Cardiac muscle cell (in vitro differentiated cells and primary cell): ENCODE measurements at places on chromosomes 13 and 19.
A peak's percentile ranks its signal among the peaks of the same experiment; 100 is the strongest.

- no peak overlapping the region for H3K27ac ChIP-seq
- peaks cover 36% of the 10 kb centered on the region for H3K27me3 ChIP-seq
- no peaks in the 10 kb centered on the region for H3K4me1 ChIP-seq
Observed at GRCh38 chr19:57655443-57655842, 13.3 kb upstream of the ZSCAN4 start.

DNA sequence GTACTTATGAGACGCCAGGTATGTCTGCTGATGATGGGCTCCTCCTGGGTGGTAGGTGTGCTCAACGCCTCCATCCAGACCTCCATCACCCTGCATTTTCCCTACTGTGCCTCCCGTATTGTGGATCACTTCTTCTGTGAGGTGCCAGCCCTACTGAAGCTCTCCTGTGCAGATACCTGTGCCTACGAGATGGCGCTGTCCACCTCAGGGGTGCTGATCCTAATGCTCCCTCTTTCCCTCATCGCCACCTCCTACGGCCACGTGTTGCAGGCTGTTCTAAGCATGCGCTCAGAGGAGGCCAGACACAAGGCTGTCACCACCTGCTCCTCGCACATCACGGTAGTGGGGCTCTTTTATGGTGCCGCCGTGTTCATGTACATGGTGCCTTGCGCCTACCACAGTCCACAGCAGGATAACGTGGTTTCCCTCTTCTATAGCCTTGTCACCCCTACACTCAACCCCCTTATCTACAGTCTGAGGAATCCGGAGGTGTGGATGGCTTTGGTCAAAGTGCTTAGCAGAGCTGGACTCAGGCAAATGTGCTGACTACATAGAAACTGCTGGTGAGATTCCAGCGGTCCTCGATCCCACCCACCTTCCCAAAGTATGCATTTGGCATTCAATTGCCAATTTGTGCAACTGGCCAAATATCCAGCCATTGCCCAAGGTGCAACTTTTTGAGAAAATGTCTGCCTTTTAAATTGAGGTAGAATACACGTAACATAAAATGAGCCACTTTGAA lies 10.2 kb downstream of the OR2Z1 start:
- no peaks in the 10 kb centered on the region for H3K36me3 ChIP-seq
- DNase-seq = no peak
- no peaks in the 10 kb centered on the region for H3K4me1 ChIP-seq
- no peaks in the 10 kb centered on the region for H3K27me3 ChIP-seq
- H3K4me3 ChIP-seq = no peak overlapping the region

DNA sequence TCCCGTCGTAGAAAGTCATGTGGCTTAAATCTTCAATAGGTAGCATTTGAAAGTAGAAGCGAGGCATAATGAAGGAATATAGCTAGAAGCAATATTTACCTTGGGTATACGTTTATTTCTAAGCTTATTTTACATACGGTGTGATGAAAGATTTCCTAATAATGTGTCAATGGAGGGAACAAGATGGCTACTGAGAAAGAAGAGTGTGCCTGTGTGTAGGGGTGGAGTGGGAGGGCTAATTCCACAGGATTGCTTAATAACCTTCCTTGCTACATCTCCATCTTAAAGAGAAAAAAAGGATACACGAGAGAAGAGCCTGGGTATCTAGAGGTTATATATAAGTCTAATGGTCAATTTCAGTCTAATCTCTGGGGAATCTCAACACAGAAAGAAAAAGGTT lies 2.0 kb downstream of the SPART start:
- no peak overlapping the region for H3K4me3 ChIP-seq
- H3K36me3 ChIP-seq = no peaks in the 10 kb centered on the region
- no peaks in the 10 kb centered on the region for H3K4me1 ChIP-seq
- H3K27ac ChIP-seq = no peak overlapping the region

DNA sequence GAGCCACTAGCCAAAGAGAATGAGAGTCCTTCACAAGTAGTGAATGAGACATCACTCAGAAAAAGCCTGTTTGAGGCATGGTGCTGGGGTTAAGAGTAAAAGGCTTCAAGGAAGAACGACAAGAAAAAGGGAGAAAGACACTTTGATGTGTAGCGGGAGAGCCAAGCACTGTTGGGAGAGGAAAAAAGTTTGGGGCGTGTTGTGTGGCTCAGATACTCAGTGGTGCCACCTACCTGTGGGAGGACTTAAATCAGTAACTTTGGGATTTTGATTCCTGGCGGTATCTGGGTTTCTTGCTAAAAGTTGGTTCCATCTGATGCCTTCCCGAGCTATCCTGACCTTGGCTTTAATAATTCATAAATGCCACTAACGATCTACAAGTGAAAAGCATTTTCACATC lies 12.3 kb downstream of the ELSPBP1 start:
- H3K27ac ChIP-seq = no peak overlapping the region
- no peaks in the 10 kb centered on the region for H3K36me3 ChIP-seq

DNA sequence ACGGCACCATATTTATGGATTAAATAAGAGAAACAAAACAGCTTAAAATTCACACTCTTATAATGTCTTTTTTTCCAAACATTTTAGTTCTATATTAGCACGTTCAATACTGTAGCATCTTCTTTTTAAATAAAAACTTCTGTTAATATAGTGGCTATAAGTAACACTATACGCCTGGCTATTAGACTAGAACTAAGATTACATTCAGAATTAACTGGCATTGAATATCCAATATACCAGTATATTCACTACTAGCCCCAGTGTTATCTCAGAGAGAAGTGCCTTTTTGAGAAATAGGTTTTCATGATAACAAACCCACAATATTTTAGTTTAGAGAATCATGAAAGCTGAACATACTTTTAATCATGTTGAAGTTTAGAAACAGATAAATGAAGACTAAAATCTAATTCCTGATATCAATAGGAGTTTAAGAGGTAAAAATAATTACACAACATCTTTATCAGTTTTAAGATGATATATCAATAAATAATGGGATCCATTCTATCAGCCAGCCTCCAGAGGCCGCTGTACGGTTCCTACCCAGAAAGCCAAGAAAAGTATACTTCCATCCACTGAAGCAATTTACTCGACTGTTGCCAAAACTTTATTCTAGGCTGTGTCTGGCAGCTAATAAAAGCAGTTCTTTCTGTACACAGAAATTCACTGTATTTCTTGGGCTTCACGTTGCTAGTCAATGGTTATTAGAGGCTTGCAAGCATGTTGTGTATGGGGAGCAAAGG lies 1113.4 kb upstream of the MIR17HG start:
- DNase-seq = no peak
- no peaks in the 10 kb centered on the region for H3K27me3 ChIP-seq
- no peak overlapping the region for H3K4me3 ChIP-seq
- H3K27ac ChIP-seq = no peak overlapping the region
- H3K36me3 ChIP-seq = no peaks in the 10 kb centered on the region

GRCh38 chr13:112071723-112072533 lies 5.0 kb downstream of the SOX1 start:
- H3K27me3 ChIP-seq = peaks cover 100% of the 10 kb centered on the region
- H3K27ac ChIP-seq = no peak overlapping the region
- H3K4me3 ChIP-seq = no peak overlapping the region
- no peak for DNase-seq
- no peaks in the 10 kb centered on the region for H3K36me3 ChIP-seq

GRCh38 chr13:73972545-73972944 lies 161.7 kb downstream of the KLF12 start:
- H3K27ac ChIP-seq = no peak overlapping the region
- no peak for DNase-seq
- H3K27me3 ChIP-seq = no peaks in the 10 kb centered on the region
- no peak overlapping the region for H3K4me3 ChIP-seq
- H3K4me1 ChIP-seq = no peaks in the 10 kb centered on the region
- H3K36me3 ChIP-seq = no peaks in the 10 kb centered on the region

- no peaks in the 10 kb centered on the region for H3K36me3 ChIP-seq
- no peak overlapping the region for H3K27ac ChIP-seq
- no peak overlapping the region for H3K4me3 ChIP-seq
- peaks cover 13% of the 10 kb centered on the region for H3K4me1 ChIP-seq
Observed at GRCh38 chr13:44132710-44133109, 240.9 kb upstream of the SERP2 start.

DNA sequence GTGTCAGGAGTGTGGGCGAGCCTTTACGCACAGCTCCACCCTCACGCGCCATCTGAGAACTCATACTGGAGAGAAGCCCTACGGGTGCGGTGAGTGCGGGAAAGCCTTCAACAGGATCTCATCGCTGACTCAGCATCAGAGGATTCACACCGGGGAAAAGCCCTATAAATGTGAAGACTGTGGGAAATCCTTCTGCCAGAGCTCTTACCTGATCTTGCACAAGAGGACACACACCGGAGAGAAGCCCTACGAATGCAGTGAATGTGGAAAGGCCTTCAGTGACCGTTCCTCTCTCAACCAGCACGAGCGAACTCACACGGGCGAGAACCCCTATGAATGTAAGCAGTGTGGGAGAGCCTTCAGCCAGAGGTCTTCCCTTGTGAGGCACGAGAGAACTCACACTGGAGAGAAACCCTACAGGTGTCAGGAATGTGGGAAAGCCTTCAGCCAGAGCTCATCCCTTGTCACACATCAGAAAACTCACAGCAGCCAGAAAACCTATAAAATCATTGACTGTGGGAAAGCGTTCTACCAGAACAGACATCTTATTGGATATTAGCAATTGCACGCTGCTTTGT lies 6.9 kb upstream of the ZNF555 start:
- no peak overlapping the region for H3K27ac ChIP-seq
- H3K36me3 ChIP-seq = peaks cover 17% of the 10 kb centered on the region
- no peak overlapping the region for H3K4me3 ChIP-seq
- no peaks in the 10 kb centered on the region for H3K4me1 ChIP-seq
- no peaks in the 10 kb centered on the region for H3K27me3 ChIP-seq

GRCh38 chr19:19050104-19050503 lies 13.7 kb upstream of the SLC25A42 start:
- no peak for DNase-seq
- H3K27me3 ChIP-seq = no peaks in the 10 kb centered on the region
- H3K4me1 ChIP-seq = no peaks in the 10 kb centered on the region
- H3K36me3 ChIP-seq = peaks cover 10% of the 10 kb centered on the region
- H3K4me3 ChIP-seq = no peak overlapping the region

DNA sequence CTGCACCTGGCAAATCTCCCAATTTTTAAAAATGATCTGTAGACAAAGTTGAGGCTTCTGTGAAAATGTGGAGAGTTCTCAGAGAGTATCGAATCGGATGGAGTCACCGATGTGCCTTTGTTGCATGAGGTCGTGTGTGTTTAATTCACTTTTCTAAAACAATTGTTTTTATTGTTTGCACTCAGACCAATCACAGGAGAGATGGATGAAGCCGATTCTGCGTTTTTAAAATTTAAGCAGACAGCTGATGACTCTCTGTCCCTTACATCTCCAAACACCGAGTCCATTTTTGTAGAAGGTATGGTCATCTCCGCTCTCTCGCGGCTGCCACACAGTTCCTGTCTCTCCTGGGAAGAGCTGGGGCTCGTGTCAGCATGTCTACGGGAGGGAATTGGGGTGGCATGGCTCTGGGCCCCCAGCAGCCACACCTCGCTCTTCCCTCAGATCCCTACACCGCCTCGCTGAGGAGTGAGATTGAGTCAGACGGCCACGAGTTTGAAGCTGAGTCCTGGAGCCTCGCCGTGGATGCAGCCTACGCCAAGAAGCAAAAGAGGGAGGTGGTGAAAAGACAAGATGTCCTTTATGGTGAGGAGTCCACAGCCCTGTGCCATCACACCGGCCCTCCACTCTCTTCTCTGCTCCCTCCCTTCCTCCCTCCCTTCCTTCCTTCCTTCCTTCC lies 47.2 kb downstream of the PEX11G start:
- H3K4me1 ChIP-seq = no peaks in the 10 kb centered on the region
- H3K27me3 ChIP-seq = no peaks in the 10 kb centered on the region
- DNase-seq = no peak

DNA sequence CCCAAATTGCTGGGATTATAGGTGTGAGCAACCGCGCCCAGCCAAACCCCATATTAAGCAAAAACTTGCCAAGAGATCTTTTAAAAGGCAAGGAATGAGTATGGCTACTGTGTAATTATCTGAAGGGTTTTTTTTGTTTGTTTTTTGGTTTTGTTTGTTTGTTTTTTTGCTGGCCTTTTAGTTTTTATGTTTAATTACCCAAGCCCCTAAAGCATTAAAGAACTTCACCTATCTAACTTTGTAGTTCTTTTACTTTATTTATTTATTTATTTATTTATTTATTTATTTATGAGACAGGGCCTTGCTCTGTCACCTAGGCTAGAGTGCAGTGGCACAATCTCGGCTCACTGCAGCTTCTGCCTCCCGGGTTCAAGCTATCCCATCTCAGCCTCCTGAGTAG lies 40.3 kb upstream of the GARRE1 start:
- H3K27me3 ChIP-seq = no peaks in the 10 kb centered on the region
- H3K4me1 ChIP-seq = no peaks in the 10 kb centered on the region
- no peak for DNase-seq
- H3K27ac ChIP-seq = no peak overlapping the region

GRCh38 chr19:32404933-32405430 lies 588 bp upstream of the DPY19L3 start:
- peak; percentile 61 for DNase-seq
- H3K36me3 ChIP-seq = peaks cover under 1% of the 10 kb centered on the region
- peak overlapping the region; percentile 97 for H3K27ac ChIP-seq
- peak overlapping the region; percentile 62 for H3K4me3 ChIP-seq
- H3K27me3 ChIP-seq = no peaks in the 10 kb centered on the region

GRCh38 chr13:110245416-110245899 lies 61.5 kb downstream of the COL4A1 start:
- DNase-seq = peak; percentile 69
- H3K27ac ChIP-seq = peak overlapping the region; percentile 14
- no peaks in the 10 kb centered on the region for H3K36me3 ChIP-seq
- H3K27me3 ChIP-seq = no peaks in the 10 kb centered on the region
- H3K4me1 ChIP-seq = peaks cover 34% of the 10 kb centered on the region
- no peak overlapping the region for H3K4me3 ChIP-seq

- DNase-seq = no peak
- H3K27ac ChIP-seq = no peak overlapping the region
- no peaks in the 10 kb centered on the region for H3K36me3 ChIP-seq
- H3K27me3 ChIP-seq = no peaks in the 10 kb centered on the region
- no peak overlapping the region for H3K4me3 ChIP-seq
Observed at GRCh38 chr13:71493189-71493588, 373.8 kb downstream of the DACH1 start.

- no peaks in the 10 kb centered on the region for H3K36me3 ChIP-seq
- H3K4me1 ChIP-seq = no peaks in the 10 kb centered on the region
- H3K27me3 ChIP-seq = no peaks in the 10 kb centered on the region
- H3K27ac ChIP-seq = no peak overlapping the region
Observed at GRCh38 chr13:66128692-66129269, 1101.4 kb downstream of the PCDH9 start.
